CD4-positive, alpha-beta memory T cell (primary cell): ENCODE measurements at places on chromosomes 2 and 18. TPM values are rescaled to one million over a fixed set of nuclear protein-coding genes. Genes with fewer than 3 reads are reported as not detected.

The LYG1 gene
- polyA plus RNA-seq: not detected

The FOXD4L1 gene
- polyA plus RNA-seq: not detected

The C2orf78 gene
- not detected for polyA plus RNA-seq

The NEB gene
- polyA plus RNA-seq: 0.17 TPM

The RAB17 gene
- polyA plus RNA-seq: not detected

- no peaks in the 10 kb centered on the region for H3K36me3 ChIP-seq
- no peaks in the 10 kb centered on the region for H3K27me3 ChIP-seq
- no peaks in the 10 kb centered on the region for H3K4me1 ChIP-seq
- no peak overlapping the region for H3K27ac ChIP-seq
- DNase-seq: no peak
- no peak overlapping the region for H3K4me3 ChIP-seq
Measured at GRCh38 chr2:119011910-119012209, 69.9 kb downstream of the MARCO start.

- H3K36me3 ChIP-seq: no peaks in the 10 kb centered on the region
- H3K27me3 ChIP-seq: no peaks in the 10 kb centered on the region
- no peaks in the 10 kb centered on the region for H3K4me1 ChIP-seq
- DNase-seq: no peak
- no peak overlapping the region for H3K27ac ChIP-seq
- no peak overlapping the region for H3K4me3 ChIP-seq
Measured at GRCh38 chr2:241993386-241994005, 124.0 kb downstream of the RTP5 start.

DNA sequence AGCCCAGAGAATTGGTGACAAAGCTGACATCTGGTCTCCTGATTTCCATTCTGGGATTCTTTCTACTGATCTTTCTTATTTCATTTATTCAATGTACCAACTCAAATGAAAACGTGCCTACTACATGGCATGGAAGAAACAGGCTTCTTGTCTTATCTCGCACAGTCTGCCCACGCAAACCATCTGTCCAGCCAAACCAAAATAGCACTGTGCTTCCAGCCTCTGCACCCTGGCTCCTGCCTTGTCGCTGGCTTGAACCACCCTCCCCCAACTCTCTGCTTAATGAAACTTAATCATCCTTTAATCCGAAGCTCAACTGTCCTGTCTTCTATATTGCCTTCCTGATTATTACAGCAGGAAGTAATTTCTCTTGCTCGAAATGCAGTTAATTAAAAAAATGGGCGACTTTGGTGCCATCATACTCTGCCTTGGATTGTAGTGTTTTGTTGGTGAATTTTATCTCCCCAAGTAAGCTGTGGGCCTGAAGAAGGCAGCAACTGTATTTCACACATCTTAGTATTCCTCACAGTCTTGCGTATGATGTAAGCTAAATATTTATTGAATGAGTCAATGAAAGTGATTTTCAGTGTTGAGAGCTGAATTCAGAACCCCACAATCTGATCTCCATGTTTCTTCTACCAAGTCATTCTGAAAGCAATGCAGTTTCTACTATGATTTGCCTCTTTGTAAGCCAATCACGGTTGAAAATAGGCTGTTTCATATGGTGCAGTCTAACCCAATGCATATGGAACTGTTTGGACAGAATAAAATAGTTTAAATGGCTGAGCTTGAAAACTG, 190.8 kb downstream of the TMEM247 start:
- no peaks in the 10 kb centered on the region for H3K4me1 ChIP-seq
- no peak overlapping the region for H3K4me3 ChIP-seq
- peaks cover 11% of the 10 kb centered on the region for H3K27me3 ChIP-seq
- H3K36me3 ChIP-seq: no peaks in the 10 kb centered on the region
- no peak for DNase-seq

DNA sequence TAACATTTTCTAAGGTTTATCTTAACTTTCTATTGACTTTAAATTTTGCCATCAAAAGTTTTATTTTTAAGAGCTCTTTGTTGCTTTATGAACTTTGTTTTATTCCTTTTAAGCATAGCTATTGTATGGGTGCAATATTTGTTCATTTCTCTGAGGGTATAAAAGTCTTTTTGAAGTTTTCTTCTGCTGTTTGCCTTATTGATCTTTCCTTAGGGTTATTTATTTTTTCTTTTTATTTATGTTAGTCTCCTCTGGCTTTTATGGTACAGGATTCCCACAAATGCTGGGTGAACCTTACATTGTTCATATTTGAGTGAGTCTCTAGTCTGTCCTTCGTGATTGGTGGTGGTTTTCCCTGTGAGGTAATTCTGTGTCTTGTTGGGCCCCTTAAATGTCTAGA, 68.4 kb downstream of the PARD3B start:
- no peak overlapping the region for H3K27ac ChIP-seq
- no peak for DNase-seq
- H3K4me1 ChIP-seq: no peaks in the 10 kb centered on the region
- H3K36me3 ChIP-seq: no peaks in the 10 kb centered on the region
- H3K4me3 ChIP-seq: no peak overlapping the region

DNA sequence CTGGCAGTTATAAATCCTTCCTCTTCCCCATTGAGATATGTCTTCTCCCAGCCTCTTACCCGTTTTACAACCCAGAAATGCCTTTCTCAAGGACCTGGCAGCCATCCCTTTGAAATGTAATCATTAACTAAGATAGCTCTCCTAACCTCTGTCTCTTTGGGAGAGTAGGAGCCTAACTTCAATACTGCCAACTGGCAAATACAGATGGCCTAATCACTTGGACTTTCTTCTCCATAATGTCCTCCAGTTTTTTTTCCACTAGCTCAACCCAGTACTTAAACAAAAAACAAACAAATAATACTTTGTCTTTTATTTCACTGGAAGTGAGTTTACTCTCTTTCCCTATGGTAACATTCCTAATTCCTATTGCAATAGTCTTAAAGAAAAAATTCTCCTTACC, 1391.1 kb downstream of the SUCLG1 start:
- DNase-seq: no peak
- no peaks in the 10 kb centered on the region for H3K27me3 ChIP-seq
- no peaks in the 10 kb centered on the region for H3K36me3 ChIP-seq
- no peak overlapping the region for H3K27ac ChIP-seq

- H3K27me3 ChIP-seq: no peaks in the 10 kb centered on the region
- H3K4me3 ChIP-seq: no peak overlapping the region
- no peak for DNase-seq
- no peak overlapping the region for H3K27ac ChIP-seq
Measured at GRCh38 chr2:208490492-208490891, 83.9 kb downstream of the PTH2R start.

GRCh38 chr2:60422826-60423483, 130.5 kb downstream of the BCL11A start:
- no peaks in the 10 kb centered on the region for H3K27me3 ChIP-seq
- H3K36me3 ChIP-seq: no peaks in the 10 kb centered on the region
- DNase-seq: no peak
- no peak overlapping the region for H3K4me3 ChIP-seq
- no peak overlapping the region for H3K27ac ChIP-seq
- no peaks in the 10 kb centered on the region for H3K4me1 ChIP-seq
